ENCODE measurements at places on chromosomes 7 and 10.

DNA sequence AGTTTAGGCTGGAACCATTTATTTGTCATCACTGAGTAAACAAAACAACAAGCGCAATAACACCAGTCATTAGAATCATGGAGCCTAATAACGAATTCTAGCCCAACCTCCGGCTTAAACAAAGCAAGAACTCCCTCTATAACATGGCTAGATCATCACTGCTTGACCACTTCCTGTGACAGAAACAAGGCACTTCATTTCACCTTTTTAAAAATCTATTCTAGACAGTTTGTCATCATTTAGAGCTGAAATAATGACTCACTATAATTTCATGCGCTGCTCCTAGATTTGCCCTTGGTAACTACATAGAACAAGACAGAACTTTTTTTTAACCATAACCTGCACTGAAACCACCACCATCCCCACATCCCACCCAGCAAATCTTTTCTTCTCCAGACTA is 81.3 kb downstream of the OSBPL3 start:
- peak; percentile 30 for DNase-seq

GRCh38 chr10:44415121-44415520 is 30.2 kb upstream of the CXCL12 start:
- DNase-seq = no peak

GRCh38 chr7:143243111-143243510 is 20.1 kb upstream of the GSTK1 start:
- DNase-seq = no peak

DNA sequence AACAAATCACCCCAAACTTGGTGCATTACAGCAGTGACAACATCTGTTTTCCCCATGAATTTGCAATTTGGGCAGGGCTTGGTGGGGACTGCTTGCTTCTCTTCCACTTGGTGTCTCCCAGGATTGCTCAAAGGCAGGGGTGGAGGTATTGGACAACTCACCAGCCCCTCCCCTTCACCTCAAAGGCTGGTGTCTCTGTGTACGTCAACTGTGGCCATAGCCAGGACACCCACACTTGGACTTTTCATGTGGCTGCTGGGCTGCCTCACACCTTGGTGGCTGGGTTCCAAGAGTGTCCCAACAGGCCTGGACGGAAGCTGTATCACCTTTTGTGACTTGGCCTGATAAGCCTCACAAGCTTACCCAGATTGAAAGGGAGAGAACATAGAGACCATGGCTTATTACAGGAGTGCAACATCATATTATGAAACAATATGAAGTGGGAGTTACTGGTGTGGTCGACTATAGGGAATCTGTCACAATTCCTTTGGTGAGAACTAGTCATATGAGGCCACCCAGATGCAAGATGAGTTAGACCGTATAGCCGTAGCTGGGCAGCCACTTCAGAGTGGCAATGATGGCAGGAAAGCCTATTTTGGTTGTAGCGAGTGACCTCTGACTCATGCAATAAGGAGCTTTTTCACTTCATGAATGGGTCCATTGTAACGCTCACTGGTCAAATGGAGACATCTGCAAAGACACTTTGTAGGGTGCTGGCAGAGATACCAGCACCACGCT is 187.6 kb upstream of the ITGB1 start:
- no peak for DNase-seq

DNA sequence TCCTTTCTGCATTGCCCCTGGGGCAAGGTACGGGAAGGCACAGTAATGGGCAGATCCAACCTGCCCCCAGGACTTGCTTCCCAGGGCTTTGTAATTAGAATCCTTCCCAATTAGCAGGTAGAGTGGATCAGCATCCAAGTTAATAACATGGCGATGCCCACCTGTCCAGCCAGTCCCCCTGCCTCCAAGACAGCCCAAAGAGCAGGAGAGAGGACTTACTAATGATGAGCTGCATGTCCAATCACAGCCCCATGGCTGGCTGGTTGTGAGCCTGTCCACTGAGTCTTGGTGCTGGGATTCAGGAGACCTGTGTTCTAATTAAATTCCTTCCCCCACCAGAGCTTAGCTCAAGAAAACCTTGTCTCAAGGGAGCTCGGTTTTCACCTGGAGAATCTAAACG is 49.0 kb downstream of the RPS24 start:
- no peak for DNase-seq

DNA sequence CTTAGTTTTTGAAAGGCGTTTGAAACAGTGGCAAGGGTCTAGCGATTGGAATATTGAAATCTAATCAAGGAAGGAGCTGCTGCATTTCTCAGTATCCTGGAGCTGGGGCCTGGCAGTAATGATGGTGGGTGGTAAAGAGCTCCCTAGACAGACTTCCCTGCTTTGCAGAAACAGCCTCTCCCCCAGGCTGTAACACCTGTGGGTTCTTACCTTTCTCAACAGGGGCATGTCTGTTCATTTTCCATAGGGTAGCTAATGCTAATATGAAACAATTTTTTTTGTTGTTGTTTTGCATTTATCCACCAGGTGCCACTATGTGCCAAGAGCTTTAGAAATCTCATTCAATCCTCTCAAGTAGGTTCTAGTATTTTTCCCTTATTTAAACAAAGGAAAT is 345.5 kb downstream of the REEP3 start:
- DNase-seq = peak; percentile 58

DNA sequence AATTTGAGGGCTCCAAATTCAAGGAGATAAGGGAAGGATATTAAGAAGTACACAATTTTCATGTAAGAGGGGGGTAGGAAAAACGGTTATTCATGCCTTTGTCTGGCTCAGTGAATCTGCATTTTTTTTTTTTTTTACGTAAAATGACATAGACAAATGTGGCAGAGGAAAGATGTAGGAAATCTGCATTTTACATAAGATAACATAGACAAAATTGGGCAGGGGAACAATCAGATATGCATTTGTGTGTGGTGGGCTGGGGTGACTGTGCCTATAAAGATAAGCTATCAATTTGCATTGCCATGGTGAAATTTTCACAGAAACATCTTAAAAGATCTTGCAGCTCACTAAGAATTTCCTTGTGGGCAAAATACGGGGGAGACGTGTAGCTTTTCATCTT is 92.7 kb upstream of the GPR141 start:
- DNase-seq = no peak

DNA sequence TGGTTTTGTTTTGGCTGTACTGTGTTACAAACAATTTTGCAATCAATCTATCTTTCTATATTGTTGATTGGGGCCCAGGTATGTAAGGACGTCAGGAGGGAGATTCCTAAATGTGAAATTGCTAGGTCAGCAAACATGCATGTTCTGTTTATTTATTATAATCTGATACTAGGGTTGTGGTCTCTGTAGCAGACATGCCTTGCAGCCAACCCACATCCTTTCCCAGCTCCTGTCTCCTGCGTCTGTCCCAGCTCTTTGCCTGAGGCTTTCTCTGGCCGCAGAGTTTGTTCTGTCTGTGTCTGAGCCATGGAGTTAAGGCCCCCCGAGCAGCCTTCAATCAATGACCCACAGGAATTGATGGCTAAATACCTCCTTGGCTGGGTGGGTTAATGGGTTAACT is 124.0 kb upstream of the ZEB1 start:
- DNase-seq = no peak

GRCh38 chr7:135842446-135843179 is 94.0 kb upstream of the FAM180A start:
- DNase-seq = no peak

GRCh38 chr7:41847151-41847550 is 144.3 kb upstream of the INHBA start:
- no peak for DNase-seq

- DNase-seq = no peak
These were observed 347.6 kb downstream of the TCERG1L start for GRCh38 chr10:130963786-130964522.

DNA sequence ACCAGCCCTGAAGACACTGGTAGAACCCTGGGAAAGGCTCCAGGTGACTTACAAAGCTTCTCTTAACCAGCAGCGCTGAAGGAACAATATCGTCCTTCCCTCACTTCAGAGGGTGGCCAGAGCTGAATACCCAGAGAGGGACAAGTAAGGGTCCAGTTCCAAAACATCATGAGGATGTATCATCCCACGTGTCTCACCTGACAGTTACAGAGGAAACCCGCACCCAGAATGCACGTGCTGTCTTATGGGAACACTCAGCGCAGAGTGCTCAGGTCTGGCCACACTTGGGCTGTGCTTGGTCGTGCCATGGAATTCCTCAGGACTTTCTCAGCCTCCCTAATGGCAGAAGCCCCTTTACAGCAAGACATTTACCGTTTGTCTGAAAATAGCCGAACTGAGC is 46.9 kb upstream of the BTBD16 start:
- DNase-seq = no peak

- no peak for DNase-seq
These were observed 225.5 kb downstream of the CHCHD3 start for GRCh38 chr7:132856416-132856815.

- no peak for DNase-seq
These were observed 37.5 kb downstream of the AGAP4 start for GRCh38 chr10:45809837-45810236.

DNA sequence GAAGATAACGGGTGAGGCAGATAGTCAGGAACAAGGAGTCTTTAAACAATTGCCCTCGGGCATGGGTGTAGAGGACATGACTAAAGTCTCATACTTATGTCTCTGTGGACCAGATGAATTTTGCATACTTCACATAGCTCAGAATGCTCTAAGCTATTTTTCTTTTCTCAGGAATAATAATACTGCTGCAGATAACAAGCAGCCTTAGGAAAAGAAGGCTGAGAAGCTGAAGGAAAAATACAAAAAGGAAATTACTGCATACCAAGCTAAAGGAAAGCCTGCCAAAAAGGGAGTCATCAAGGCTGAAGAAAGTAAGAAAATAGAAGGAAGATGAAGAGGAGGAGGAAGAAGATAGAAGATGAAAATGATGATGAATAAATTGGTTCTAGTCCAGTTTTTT is 13.4 kb upstream of the ERCC6 start:
- no peak for DNase-seq

DNA sequence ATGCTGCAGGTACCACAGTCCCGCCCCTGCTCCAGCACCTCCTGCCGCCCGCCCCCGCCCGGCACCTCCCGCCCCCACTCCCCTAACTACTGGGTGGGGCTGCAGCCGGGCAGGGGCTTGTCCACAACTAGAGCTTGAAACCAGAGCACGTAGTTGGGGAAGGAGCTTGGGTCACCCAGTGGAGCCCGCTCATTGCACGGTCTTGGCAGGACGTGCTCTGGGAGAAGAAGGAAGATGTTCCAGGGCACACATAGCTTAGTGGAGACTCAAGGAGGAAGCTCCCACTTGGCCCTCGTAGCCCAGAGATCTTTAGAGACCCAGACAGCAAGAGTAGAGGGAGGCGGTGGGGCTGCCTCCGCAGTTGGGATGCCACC is 692 bp downstream of the IGFBP1 start:
- DNase-seq = no peak

DNA sequence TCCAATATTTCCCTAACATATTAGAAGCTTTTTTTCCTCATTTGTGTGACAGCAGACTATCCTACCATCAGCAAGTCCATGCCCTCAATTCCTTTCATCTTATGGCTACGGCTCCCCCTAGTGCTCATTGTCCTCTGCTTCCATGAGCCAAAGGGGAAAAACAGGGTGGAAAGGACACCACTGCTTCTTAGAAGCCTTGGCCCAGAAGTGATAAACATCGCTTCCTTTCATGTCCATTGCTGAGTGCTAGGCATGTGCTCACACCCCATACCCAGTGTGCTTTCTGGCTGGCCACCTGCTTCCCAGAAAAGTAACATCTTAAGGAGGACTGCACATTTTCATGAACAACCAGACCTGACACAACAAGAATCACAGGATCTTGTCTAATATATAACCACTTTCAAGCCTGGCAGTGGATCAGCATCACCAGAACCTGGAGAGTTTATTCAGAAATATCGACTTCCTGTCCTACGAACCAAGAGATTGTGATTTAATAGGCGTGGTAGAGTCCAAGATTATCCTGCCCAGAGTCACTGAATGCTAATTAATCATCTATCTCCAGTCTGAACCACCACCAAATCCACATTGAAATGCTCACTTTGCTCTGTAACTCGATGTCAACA is 650.5 kb upstream of the SORCS1 start:
- peak; percentile 60 for DNase-seq

DNA sequence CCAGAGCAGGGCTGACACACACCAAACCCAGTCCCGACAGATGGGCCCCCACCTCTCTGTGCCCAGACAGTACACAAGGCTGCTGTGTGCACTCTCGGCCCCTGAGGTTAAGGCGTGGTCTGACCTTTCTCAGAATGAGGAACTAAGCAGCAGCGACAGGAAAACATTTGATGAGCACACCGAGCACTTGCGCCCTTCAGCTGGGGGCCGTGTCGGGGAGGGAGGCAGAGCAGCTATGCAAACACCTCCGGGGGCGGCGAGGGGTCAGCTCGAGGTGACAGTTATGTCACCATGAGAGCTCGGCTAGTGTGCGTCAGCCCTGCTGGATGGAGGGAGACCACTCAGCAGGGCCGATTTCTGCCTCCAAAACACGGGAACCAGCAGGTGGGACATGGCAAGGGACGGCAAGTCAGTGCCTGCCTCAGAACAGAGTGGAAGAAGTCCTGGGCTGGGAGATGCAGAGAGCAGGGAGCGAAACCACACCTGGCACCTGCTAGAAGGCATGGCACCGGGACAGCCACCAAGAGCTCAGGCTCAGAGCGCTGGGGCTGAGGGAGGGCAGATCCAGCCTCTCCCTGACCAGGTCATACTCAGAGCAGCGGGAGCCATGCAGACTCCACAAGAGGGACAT is 57.4 kb downstream of the CHST15 start:
- no peak for DNase-seq

DNA sequence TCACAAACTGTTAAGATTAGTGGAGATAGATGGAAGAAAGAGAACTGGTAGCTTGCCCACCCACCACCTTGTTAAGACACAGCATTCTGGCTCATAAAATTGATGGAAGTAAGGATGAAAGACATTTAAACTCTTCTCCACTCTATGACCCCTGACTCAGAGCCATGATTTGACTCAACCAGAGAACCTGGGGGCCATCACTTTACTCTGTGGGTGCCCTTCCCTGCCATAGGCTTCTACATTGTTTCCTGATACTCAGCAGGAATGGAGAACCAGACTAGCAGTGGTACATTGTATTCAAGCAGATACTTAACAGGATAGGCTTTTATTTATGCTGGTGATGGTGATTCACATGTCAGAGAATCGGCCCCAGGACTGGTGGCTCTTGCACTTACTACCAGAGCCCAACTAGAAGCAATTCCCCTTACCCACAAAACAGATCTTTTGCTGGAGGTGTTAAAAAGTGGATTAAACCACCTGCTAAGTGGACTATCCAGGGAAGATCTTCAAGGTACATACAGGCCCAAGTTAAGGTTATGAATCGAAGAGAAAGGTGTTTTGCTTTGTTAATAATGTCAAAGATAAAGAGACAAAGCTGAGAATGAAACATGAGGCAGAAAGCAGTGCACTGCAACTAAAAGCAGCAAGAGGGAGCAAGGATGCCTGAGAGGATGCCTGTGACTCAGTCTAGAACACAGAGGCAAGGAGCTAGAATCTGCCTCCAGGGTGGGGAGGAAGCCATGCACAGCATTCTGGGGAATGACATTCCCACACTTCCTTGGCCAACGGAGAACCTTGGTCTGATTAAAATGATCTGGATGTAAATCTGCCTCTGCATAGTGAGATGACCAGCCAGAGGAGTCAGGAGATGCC is 36.0 kb upstream of the GLI3 start:
- DNase-seq = peak; percentile 52
